Activated CD4-positive, CD25-positive, alpha-beta regulatory T cell (primary cell): ENCODE measurements at places on chromosomes 3 and 15.

DNA sequence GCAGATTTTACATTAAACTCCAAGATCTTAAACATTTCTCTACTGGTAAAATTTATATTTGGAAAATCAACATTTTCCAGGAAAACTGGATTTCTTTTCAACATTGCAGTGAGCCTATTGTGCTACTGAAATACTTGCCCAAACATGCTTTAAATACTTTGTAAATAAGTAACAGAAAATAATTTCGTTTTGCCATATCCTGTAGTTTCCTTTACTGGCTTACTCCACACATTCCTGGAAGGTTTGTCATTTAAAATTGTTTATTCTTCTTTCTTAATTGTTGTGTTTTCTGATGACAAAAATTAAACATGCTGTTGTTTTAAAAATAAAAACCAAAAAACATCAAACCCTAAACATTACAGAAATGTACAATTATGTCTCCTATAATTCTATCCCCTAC is 22.0 kb downstream of the ACAD11 start:
- DNase-seq, result no peak

DNA sequence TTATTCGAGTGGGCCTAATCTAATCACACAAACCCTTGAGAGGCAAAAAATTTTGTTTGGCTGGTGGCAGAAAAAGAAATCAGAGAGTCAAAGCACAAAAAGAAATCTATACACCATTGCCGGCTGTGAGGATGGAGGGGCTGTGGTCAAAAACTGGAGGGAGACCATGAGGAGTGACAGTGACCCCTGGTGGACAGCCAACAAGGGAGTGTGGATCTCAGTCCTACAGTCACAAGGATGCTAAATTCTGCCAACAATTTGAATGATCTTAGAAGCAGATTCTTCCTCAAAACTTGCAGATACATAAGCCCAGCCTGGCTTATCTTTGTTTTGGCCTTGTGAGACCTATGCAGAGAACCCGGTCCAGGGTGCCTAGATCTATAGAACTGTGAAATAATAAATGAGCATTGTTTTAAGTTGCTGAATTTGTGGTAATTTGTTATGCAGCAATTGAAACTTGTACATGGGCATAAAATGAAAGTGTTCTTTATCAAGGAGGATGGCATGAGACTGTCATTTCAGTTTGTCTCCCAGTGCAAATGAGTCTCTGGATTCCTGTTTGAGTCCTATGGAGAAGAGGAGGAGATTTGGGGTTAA is 103.0 kb upstream of the ARHGEF26 start:
- DNase-seq, result no peak

DNA sequence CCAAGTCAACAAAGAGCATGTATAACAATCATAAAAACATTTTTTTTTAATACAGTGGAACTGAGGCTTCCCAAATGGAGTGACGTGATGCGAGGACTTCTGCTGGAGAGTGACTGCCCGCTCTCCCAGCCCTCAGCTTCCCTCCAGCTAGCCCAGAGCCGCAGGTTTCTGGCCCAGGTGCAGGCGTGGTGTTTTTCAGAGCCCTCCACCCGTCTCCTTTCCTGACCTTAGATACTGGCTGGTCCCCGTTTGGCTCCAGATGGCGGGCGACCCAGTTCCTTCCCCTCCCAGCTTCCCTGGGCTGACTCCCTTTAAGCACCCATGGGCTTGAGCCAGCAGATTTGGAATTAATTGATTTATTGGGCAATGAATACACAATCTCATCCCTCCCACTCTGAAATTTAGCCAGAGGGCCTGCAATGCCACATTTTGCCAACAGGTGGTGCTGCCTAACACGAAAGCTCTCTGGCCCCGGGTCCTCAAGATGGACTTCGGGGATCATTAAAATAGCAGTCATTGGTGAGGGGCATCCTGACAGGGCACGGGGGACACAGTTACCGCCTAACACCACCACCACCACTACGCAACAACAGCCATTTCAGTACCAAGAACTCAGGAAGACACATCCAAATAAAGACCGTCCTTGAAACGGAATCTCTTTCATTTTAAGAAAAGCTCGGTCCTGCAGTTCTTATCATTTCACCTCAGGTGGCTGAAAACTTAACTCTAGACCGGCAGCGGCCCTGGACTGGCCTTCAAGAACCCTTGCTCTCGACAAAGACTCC is 47.5 kb upstream of the MUC4 start:
- DNase-seq, result peak; percentile 54

DNA sequence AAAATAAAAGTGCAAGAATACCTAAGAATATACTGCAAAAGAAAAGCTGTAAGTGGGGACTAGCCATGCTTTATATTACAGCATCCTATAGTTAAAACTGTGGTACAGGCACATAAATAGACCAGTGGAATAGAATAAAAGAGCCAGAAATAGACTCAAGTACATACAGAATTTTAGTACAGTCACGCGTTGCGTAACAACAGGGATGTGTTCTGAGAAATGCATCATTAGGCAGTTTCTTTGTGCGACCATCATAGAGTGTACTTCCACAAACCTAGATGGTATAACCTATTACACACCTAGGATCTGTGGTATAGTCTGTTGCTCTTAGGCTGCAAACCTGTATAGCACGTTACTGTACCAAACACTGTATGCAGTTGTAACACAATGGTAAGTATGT is 61.8 kb downstream of the PCCB start:
- no peak for DNase-seq

- no peak for DNase-seq
These were observed 34.1 kb upstream of the ANKRD28 start for GRCh38 chr3:15831927-15832326.

- no peak for DNase-seq
These were observed 59.3 kb downstream of the IL16 start for GRCh38 chr15:81255958-81256320.

GRCh38 chr15:62658498-62658897 is 384.0 kb upstream of the TPM1 start:
- no peak for DNase-seq

GRCh38 chr3:60337421-60337820 is 913.8 kb downstream of the FHIT start:
- no peak for DNase-seq

- no peak for DNase-seq
These were observed 26.5 kb downstream of the IQSEC1 start for GRCh38 chr3:13046569-13047274.

- no peak for DNase-seq
These were observed 286.7 kb downstream of the DOCK3 start for GRCh38 chr3:50961386-50961785.

DNA sequence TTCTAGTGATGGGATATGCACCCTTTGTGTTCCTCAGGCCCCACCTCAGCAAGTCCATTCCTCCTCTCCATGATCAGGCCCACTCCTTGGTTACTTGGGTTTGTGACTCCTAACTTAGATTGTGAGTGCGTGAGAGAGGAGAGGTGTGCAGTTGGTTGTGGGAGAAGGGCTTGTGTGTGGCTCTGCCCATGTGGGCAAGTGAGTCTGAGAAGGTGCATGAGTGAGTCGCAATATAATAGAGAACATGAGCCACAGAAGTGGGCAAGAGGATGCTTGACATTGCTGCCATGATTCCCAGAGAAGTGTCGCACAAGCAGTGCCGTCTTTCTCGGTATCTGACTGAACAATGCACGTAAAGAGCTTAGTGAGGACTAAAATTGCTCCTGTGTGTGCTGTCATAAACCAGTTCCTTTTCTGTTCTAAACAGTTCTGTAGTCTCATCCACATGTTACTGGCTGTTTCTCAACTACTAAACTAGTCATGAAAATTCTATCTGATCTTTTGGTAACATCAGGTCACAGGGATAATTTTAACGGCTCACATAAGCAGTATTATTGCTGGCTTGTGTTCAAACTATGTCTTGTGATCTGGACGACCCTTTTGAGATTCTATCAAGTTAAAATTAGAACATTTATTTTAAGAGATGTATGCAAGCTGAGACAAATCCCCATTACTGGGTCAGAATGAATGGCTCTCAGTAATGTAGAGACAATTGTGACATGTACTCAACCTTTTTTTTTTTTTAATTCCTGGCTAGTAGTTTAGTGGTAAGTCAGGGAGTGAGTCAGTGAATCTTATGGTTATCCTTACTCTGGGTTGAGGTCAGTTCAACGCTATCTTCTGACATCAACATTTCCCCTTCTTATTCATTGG is 25.6 kb downstream of the GYG1 start:
- no peak for DNase-seq

- no peak for DNase-seq
These were observed 12.0 kb downstream of the ZBTB38 start for GRCh38 chr3:141380279-141380678.

DNA sequence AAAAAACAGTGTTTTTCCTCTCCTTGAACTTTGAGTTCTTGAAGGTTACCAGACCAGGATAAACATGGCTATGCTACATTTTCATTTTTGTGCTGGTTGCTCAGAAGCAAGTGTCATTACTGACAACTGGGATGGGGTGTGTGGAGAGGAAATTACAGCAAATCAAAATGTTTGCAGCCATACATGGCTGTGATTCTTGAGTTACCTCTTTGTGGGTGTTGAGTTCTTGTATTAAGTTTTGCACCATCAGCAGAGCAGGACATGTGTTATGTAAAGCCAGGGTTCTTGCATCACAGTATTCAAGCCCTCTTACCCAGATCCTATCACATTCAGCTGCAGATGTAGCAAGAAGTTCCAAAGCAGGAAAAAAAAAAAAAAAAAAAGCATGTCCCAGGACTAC is 53.9 kb upstream of the ATOSA start:
- no peak for DNase-seq

GRCh38 chr3:168839653-168840052 is 743.9 kb upstream of the GOLIM4 start:
- DNase-seq, result no peak
